Right lobe of liver (tissue), 6 donors: ENCODE measurements at places on chromosomes 5 and 9. TPM values are rescaled to one million over a fixed set of nuclear protein-coding genes. Genes with fewer than 3 reads are reported as not detected.

- DNase-seq = no peak
- no peaks in the 10 kb centered on the region for H3K27me3 ChIP-seq
- H3K4me3 ChIP-seq = no peak overlapping the region
- H3K27ac ChIP-seq = no peak overlapping the region
Observed at GRCh38 chr5:178123094-178123965, 7.5 kb upstream of the RMND5B start.

GRCh38 chr5:83467371-83468035 is 4.0 kb upstream of the VCAN start:
- no peak overlapping the region for H3K27ac ChIP-seq
- H3K27me3 ChIP-seq = peaks cover 7% of the 10 kb centered on the region
- H3K4me3 ChIP-seq = no peak overlapping the region
- no peak for DNase-seq

DNA sequence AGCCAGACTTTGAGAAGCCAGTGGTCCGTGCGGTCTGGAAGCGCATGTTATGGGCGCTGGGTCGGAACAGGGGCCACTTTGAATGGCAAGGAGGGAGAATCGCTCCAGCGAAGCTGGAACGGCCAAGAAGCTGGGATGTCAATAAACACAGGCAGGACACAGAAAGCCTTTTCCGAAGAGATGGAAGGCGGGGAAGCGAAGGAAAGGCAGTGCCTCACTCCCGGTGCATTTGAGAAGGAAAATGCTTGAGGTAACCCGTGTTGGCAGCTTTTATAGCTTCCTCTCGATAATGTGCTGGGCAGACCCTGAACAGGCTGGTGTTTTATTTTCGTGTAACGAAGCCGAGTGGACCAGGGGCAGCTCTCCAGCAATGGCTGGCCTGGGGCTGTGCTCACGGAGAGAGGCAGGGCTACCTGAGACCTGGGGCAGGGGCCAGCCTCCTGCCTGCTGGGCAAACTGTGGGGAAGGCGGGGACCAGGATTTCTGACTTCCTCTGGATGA is 84.2 kb upstream of the SPRY4 start:
- DNase-seq = no peak
- H3K27me3 ChIP-seq = no peaks in the 10 kb centered on the region
- no peak overlapping the region for H3K27ac ChIP-seq
- H3K4me1 ChIP-seq = no peaks in the 10 kb centered on the region

- no peak for DNase-seq
- H3K4me1 ChIP-seq = no peaks in the 10 kb centered on the region
- no peak overlapping the region for H3K27ac ChIP-seq
- no peak overlapping the region for H3K4me3 ChIP-seq
- H3K36me3 ChIP-seq = no peaks in the 10 kb centered on the region
Observed at GRCh38 chr5:78496373-78496772, 136.0 kb downstream of the SCAMP1 start.

- H3K27me3 ChIP-seq = no peaks in the 10 kb centered on the region
- H3K4me3 ChIP-seq = no peak overlapping the region
- H3K27ac ChIP-seq = no peak overlapping the region
- no peaks in the 10 kb centered on the region for H3K36me3 ChIP-seq
- no peaks in the 10 kb centered on the region for H3K4me1 ChIP-seq
Observed at GRCh38 chr5:157596487-157596886, 20.9 kb upstream of the ADAM19 start.

CACFD1 gene
- 23.5 TPM for total RNA-seq

GABRB2 gene
- not detected for total RNA-seq

ZDHHC11B gene
- 3.0 TPM for total RNA-seq

- DNase-seq = no peak
- H3K4me1 ChIP-seq = no peaks in the 10 kb centered on the region
- H3K4me3 ChIP-seq = no peak overlapping the region
- H3K36me3 ChIP-seq = no peaks in the 10 kb centered on the region
- H3K27ac ChIP-seq = no peak overlapping the region
Observed at GRCh38 chr9:123611226-123611625, 255.2 kb downstream of the CRB2 start.

DNA sequence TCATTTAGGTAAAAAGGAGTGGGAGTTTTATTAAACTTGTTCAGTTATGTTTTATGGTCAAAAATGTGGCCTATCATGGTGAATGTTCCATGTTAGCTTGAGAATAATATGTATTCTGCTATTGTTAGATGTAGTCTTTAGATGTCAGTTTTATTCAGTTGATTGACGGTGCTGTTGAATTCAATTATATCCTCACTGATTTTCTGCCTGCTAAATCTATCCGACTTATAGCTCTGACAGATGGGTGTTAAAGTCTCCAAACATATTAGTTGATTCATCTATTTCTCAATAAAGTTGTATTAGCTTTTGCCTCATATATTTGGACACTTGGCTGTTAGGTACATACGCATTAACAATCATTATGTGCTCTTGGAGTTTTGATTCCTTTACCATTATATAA is 49.0 kb upstream of the ALDH1A1 start:
- DNase-seq = no peak
- H3K4me3 ChIP-seq = no peak overlapping the region
- H3K36me3 ChIP-seq = no peaks in the 10 kb centered on the region
- no peaks in the 10 kb centered on the region for H3K27me3 ChIP-seq
- peaks cover 11% of the 10 kb centered on the region for H3K4me1 ChIP-seq
- H3K27ac ChIP-seq = no peak overlapping the region

GRCh38 chr5:122581629-122582028 is 193.3 kb upstream of the SNX2 start:
- no peak overlapping the region for H3K27ac ChIP-seq
- H3K4me1 ChIP-seq = no peaks in the 10 kb centered on the region
- no peaks in the 10 kb centered on the region for H3K36me3 ChIP-seq
- H3K27me3 ChIP-seq = no peaks in the 10 kb centered on the region
- no peak overlapping the region for H3K4me3 ChIP-seq
